ENCODE measurements at places on chromosomes 12 and 14.

DNA sequence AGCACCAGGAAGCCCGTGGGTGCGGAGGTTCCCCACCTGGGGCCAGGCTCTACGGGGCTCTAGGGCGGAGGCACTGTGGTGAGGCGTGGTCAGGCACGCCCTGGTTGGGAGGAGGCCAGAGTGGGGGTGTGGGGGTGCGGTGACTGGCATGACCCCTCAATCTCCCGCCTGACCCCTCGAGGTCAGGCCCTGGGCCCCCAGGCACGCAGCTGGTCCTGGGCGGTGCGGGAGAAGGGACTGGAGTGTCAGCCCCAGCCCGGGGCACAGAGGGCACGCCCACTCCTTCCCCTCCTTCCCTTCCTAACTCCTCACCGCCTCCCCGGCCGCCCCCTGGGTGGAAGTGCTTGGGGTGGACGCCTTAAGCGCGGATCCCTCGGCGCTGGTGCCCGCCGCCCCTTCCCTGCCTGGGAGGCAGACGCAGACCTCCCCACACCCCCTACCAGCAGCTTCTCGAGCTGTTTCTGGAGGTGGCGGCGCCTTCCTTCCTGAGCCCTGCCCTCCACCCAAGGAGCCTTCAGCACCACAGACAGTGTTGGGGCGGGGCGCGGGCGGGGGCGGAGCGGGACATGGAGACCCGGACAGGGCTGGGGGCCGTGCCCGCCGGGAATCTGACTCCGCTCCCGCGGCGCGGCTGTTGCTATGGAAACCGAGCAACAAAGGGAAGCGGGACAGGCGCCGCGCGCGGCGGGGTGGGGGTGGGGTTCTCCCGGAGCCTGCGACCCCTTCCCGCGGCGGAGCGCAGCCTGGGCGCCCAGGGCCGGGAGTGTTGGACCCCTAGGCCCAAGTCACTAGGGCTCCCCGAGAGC lies 741 bp upstream of the CRIP2 start:
- peak; percentile 93 for DNase-seq

DNA sequence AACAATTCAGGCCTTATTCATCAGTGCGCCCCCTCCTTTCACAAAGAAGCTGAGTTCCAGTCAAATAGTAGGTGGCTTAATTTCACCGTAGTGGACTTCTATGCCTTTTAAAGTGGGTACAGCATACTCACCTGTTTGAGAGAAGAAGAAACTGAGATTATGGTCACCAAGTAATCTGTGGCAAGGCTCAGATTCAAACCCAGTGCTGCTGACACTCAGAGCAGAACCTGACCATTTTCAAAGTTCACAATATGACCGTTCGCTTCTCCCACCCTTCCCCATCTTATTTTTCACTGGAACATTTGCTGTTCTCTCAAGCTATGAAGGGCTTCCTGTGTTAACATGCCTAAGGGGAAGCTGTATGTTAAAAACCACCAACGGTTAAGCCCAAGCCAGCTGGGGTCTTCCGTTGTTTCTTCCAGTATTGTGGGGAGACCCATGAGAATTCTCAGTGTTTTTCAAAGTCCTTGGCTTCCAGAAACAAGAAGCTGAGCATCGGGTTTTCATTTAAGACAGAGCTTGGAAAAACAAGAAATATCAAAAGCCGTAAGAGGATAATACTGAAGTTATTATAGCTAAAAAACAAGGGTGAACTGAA lies 6.1 kb upstream of the PSMA6 start:
- no peak for DNase-seq

- DNase-seq, result no peak
Observed at GRCh38 chr14:106276326-106277267, 750.2 kb downstream of the TMEM121 start.

DNA sequence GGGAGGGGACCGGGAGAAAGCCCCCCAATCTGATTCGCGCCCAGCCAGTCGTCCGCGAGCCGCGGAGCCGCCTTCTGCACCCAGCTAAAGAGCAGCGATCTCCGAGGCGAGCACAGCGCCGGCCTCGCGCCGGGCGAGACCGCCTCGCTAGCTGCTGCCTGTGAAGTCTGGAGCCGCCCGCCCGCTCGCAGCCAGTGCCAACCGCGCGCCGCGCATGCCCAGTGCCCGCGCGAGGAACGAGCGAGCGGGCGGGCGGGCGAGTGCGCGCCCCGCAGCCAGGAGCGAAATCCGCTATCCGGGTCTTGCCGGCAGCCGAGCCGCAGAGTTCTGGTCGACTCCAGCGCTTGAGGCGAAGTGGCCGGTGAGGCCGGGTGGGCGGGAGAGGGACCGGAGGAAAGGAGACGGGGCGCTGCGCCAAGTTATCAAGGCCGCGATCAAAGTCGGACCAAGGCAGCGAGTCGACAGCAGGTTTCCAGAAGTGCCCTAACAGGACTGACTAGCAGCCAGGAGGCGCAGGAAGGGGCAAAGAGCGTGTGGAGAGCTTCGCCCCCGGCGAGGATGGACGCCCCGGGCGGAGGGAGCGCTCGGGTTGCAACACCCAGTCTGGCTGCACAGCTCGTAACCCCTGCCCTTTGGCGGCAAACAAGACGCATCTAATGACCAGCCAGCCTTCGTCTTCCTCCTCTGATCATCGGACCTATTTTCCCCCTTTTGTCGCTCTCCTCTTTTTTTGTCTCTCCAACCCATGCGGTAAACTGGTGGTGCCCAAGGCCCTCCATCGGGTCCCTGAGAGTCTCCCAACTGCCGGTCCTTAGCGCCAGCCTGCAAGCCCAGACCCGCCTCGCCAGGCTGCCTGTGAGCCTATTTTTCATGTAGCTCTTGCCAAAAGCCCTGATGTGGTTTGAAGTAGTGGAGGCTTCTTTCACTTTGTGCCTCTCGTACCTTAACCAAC lies at the start of gene EPS8:
Gene EPS8 (minus strand): TSS at position 169 of the 952 bp plus-strand sequence. CDS start 106,437 bp downstream, outside the sequence.
- peak; percentile 97 for DNase-seq

GRCh38 chr14:65237023-65237814 lies 134.9 kb upstream of the MAX start:
- DNase-seq, result peak; percentile 66

DNA sequence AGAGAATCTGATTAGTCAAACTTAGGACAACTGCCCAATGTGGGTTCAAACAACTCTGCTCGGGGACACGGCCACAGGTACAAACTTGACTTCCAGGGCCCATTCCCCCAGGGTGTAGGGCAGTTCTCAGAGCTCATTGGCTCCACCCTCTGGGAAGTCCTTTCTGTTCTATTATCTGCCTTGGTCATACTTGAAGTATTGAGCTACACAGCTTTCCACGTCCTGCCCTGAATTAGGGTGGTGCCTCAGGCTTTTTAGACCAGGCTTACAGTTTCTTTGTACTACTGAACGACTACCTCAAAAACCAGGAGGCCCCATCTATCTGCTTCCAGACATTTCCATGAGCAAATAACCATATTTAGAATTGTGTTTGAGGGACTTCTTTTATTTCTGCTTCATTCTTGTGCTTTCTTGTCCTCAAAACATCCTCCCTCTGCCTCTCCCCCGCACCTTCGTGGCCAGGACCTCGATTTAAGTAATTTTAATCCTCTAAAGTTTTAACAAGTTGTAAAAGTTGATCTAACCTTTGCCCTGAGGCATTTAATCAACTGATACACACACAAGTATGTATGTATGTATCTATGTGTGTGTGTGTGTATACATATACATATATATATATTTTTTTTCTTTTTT lies 281.7 kb upstream of the AMIGO2 start:
- peak; percentile 25 for DNase-seq

DNA sequence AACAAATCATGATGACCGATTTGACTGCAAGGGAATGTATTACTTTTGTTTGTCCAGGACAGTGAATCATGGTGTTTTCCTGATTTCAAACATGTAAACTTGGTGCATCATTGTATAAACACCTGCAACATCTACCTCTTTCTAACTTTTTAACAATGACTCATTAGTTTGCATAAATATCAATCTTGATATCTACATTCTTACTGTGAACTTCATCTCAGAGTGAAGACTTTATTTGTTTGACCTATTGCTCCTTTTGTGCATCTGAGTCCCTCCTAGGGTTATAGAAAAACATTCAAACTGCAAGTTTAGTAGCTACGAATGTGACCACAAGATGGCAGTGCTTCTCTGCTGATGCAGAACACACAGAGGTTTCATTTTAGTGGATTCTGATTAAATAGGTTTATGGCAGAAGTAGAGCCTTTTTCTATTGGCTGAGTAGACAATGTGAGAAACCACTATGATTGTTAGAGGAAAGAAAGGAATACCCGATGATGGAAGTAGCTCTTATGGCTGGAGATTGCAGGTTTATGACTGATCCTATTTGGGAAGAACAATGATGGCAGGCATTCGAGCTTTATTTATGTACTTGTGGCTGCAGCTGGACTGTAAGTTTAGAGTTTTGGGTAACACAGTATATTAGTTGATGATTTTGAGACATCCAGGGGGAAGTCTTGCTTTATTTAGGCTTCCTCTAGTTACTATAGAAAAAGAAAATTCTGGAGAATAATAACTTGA lies 244.2 kb upstream of the OR4E1 start:
- peak; percentile 42 for DNase-seq

DNA sequence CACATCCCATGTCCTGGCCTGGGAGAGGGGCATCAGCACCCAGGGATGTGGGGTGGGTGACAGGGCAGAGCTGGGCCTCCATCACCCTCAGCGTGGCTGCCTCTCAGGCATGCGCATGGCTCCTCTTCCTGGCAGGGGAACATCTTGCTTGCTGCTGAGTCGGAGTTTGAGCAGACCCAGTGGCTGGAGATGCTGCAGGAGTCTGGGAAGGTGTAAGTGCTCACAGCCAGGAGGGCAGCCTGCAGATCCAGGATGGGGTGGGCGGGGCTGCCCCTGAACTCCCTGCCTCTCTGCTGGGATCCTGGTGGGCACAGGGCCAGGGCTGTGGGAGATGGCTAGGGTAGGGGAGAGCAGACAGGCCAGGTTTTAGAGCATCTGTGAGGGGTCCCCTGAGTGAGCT lies 16.2 kb downstream of the PLEKHD1 start:
- no peak for DNase-seq

DNA sequence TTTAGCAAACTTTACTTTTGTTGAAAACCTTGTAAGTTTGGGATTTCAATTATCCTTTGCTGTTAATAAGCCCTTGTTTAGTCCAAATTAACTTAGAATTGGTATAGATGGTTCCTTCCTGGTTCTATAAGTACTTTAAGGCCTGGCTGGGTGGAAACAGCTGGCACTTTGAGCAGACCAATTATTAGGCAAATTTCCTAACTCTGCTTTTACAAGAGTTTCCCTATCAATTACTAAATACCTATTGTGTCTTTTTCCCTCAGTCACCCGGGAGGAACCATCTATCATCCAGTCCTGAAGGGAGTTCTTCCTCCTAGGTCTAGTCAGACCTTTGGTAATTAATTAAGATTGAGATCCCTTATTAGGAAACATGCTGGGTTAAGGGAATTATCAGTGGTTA lies 138.0 kb downstream of the SLC38A6 start:
- no peak for DNase-seq

- DNase-seq, result peak; percentile 71
Observed at GRCh38 chr14:31263485-31264133, 56.0 kb upstream of the HECTD1 start.

DNA sequence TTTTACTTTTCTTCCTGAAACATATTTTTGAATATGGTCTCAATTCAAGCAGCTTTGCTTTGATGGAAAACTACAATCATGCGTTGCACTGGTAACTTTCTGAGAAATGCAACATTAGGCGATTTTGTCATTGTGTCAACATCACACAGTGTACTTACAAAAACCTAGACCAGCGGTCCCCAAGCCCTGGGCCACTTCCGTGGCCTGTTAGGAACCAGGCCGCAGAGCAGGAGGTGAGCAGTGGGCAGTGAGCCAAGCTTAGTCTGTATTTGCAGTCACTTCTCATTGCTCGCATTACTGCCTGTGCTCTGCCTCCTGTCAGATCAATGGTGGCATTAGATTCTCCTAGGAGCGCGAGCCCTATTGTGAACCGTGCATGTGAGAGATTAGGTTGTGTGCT lies 163.7 kb upstream of the NOVA1 start:
- DNase-seq, result no peak

GRCh38 chr14:26597071-26597588 lies 703 bp downstream of the NOVA1 start:
- DNase-seq, result no peak

DNA sequence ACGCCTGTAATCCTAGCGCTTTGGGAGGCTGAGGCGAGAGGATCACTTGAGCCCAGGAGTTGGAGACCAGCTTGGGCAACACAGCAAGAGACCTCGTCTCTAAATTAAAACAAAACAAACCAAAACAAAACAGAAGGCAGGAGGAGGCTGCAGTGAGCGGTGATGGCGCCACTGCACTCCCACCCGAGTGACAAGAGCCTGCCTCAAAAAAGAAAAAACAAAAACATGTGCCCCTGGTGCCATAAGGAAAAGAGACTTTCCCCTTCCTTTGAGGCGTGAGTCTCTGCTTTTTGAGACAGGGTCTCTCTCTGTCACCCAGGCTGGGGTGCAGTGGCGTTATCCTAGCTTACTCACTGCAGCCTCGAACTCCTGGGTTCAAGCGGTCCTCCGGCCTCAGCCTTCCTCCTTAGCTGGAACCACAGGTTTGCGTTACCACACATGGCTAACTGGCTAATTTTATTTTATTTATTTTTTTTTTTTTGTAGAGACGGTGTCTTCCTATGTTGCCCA lies 9.0 kb upstream of the EAPP start:
- DNase-seq, result no peak

DNA sequence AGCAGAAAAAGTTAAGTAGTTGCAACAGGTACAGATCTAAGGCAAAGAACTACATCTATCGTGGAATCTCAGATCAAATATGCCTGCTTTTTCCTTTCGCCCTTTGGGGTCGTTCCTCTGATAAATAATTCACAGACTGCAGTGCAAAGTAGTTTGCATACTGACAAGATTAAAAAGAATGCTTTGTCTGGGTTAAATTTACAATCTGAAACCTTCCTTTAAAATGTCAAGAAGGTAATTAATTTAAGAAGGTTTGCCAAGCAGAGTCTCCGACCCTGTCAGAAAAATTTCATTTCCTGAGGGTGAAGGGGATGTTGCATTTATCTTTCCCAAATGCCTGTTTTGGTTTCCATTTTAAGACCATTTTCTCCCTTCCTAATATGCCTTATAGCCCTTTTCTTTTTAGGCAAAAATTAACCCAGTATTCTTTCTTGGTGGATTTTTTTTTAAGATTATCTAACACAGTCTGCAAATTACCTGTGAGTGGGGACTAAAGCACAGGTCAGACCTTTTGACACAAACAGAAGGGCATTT lies 406.9 kb downstream of the LRIG3 start:
- no peak for DNase-seq

GRCh38 chr12:45794422-45794821 lies 64.9 kb downstream of the ARID2 start:
- DNase-seq, result no peak

DNA sequence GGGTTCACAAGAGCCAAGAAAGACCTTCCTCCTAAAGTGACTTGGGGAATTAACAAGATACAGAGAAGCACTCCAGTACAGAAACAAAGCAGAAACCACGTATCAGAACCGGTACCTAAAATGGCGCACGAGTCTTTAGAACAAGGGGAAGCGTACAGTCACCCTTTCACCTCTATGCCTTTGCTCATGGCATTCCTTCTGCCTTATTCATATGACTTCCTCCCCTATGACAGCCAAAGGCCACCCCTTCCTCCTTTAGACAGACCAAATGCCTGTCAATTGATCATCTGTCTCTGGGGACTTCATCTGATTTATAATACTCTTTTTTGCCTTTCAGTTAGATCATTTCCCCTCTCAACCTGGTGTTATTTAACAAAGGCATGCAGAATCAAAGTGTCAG lies 89.5 kb upstream of the OSBPL8 start:
- no peak for DNase-seq
